ENCODE measurements at places on chromosomes 1 and 21.

DNA sequence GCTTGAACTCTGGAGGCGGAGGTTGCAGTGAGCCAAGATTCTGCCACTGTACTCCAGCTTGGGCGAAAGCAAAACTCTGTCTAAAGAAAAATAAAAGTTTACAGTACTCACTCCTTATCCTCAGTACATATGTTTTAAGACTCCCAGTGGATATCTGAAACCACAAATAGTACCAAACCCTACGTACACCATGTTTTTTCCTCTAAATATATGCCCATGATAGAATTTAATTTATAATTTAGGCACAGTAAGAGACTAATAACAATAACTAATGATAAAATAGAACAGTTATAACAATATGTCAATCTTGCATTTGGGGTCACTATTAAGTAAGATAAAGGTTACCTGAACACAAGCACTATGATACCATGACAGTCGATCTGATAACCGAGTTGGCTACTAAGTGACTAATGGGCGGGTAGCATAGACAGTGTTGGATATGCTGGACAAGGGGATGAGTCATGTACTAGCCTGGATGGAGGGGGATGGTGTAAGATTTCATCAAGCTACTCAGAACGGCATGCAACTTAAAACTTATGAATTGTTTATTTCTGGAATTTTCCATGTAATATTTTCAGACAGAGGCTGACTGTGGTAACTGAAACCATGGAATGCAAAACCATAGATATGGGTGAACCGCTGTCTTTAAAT, 43.7 kb downstream of the ST7L start:
- peak; percentile 48 for DNase-seq

GRCh38 chr1:68140536-68140935, 90.1 kb upstream of the DIRAS3 start:
- no peak for DNase-seq

DNA sequence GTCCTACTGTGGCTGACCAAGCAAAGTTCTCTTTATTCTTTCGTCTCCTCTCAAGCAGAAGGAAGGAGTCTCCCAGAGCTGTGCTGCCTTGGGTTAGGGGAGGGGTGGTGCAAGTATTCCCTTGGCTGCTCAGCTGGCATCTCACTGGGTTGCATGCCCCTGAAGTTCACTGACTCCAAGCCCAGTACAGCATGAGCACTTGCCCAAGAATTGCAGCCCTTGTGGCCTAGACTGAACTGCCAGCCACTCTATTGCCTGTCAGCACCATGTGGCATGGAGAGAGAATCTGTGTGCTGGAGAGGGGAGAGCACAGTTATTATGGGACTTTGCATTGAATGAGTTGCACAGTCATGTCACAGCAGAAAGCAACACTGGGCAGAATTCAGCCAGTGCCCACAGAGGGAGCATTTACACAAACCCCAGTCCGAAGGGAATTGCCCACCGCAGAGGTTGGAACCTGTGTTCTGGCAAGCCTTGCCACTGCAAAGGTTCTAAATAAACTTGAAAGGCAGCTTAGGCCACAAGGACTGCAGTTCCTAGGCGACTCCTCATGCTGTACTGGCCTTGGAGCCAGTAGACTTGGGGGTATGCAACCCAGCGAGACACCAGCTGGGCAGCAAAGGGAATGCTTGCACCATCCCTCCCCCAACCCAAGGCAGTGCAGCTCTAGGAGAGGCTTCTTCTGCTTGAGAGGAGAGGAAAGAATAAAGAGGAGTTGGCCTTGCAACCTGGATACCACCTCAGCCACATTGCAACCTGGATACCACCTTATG, 28.8 kb downstream of the DR1 start:
- no peak for DNase-seq

DNA sequence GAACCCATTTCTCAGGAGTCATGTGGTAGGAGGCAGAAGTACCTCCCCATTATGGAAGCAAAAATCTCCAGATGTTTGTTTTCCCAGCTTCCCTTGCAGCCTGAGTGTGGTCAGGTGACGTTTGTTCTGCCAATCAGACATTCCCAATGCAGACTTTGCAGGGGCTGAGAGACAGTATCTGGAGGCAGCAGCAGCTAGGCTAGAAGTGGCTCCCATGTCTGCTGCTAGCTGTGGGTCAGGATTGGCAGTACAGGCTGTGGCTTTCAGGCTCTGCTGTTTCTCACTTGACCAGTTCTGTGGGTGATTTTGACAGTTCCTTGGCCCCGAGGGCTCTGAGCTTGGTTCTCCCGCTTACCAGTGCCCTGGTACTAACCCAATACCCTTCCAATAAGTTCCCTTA, 58.6 kb upstream of the NBPF3 start:
- DNase-seq = no peak

GRCh38 chr1:1924386-1924785, 5.3 kb upstream of the TMEM52 start:
- DNase-seq = no peak

DNA sequence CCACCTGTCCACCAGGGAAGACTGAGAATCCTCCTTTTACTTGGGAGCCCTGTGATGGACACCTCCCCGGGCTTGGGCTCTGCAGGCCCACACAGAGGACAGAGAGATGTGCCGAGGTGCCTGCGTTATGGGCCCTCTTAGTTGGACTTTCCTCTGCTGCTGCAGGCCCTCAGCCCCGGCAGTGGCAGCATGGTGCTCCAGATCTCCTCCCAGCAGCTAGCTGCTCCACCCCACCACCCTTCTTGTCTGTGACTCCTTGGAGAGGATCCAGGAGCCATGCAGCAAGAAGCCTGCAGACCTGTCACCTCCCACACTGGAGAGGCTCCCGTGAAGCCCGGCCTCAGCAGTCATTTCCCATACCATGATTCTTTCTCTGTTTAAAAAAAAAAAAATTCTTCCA, 27.4 kb downstream of the PHGDH start:
- no peak for DNase-seq

DNA sequence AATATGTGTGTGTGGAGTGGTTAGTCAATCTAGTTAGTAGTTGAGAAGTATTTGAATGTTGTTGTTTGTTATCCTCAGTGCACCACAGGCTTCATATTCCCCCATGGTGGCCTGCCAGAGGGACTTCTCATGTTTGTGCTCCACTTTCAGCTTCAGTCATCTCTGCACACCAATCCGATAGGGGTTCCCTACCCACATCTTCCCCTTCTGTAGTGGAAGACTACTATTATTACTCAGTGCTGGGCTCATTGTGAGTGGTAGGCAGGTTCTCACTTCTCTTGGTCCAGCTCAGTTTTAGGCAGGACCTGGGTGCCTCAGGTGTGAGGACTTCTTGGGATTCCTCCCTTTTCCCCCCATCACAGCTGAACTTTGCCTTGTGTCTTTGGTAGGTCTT, 14.2 kb downstream of the MT1HL1 start:
- no peak for DNase-seq

DNA sequence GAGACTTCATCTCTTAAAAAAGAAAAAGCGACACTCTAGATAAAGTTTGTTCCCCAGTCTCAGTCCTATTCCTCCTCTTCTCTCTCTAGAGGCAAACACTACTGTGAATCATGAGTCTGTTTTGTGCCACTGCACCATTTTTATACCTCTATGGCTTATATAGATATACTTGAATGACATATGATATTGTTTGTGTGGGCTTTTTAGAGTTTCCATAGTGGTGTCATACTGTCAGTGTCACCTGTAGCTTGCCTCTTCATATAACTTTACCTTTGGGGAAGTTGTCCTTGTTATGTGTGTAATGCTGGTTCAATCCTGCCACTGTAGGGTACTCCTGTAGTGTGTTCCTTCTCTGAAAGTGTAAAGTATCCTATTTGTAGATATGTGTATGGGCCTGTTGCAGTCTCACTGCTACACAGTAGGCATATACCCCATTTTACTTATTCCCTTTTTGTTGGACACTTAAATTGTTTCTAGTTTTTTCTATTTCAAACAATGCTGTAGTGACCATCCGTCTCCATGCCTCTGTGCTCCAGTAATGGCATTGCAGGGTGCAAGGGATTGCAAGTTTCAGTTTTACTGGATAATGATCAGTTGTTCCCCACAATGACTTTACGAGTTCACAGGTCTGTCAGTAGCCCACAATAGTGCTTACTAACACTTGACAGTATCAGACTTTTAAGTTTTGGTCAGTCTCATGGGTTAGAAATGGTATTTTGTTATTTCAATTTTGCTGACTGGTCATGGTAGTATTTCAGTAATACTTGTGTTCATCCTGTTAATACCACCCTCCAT, 2.7 kb downstream of the PRMT2 start:
- DNase-seq = no peak

DNA sequence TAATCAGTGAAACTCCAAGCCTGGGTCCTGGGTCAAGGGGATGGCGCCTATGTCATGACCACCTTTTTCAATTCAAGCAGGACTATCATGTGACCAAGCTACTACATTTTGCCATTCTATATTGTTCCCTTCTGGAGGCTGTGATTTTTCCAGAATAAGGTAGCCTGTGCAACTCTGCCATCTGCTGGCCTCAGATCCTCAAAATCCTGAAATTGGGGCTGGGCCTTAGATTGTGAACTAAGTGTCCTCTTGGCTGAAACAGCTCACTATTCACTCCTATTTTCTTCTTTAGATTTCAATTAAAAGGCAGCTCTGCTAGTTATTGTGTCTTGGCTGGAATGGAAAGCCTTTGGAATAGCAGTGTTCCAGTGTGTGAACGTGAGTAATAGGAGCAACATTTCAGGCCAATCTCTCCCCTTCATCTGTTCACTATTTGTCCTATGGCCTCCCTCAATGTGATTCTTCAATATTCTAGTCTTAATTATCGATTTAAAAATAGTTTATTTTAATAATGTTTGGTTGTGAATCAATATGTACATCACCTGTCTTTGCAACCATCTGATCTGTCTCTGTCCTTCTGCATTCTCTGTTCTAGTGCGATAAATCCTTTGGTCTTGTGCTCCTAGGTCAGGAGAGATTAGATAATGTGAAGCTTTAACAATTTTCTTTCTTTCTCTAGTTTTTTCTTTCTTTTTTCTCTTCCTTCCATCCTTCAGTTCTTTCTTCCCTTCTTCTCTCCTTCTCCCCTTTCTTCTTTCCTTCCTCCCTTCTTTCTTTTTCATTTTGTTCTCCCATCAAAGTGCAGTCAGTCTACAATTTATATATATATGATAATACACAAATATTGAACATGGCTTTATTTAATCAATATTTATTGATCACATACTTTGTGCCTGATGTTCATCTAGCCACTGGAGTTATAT, 69.8 kb downstream of the CR1 start:
- DNase-seq = no peak

GRCh38 chr1:187264995-187265602, 436.4 kb downstream of the PLA2G4A start:
- peak; percentile 34 for DNase-seq

- no peak for DNase-seq
Measured at GRCh38 chr21:31673321-31673912, 13.9 kb downstream of the SOD1 start.

DNA sequence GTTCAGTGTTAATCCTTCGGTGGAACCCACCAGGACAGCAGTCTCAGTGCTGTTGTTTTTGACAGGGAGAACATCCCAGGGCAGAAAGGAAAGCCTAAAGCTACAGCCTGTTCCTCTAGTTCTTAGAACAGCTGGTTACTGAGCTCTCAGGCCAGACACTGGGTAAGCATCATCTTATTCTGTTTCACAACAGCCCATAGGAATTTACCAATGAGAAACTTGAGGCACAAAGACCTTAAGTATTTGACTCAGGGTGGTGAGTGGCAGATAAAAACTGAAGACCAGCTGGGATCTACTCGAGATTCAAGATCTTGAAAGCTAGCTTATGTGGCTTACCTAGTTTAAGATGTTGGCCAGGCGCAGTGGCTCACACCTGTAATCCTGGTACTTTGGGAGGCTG, 9.4 kb upstream of the NEK2 start:
- DNase-seq = no peak

GRCh38 chr1:9596415-9597123, 7.9 kb downstream of the TMEM201 start:
- no peak for DNase-seq

DNA sequence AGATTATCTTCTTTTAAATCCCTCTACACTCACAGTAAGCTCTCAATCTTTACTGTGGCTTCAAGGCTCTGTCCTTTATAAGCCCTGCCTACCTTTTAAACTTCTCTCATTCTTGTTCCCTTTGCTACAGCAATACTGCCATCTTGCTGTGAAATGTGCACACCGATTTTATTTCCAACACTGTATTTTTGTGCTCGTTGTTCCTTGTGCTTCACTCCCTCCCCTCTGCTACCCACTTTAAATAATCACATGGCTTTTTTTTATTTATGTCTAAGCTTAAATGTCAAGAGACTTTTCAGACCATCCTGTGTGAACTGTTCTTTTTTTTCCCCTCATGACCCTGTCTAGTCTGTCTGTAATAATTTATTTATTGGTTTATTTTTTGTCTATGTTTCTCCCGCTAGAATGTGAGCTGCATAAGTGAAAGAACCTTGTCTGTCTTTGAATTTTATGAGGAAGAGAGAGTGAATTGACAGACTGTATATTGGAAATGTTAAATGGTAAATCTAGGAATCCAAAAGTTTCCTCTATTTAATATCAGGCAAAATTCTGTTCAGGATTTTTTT, 45.7 kb downstream of the ABCD3 start:
- peak; percentile 34 for DNase-seq

- no peak for DNase-seq
Measured at GRCh38 chr1:42214447-42214871, 49.9 kb upstream of the GUCA2A start.

DNA sequence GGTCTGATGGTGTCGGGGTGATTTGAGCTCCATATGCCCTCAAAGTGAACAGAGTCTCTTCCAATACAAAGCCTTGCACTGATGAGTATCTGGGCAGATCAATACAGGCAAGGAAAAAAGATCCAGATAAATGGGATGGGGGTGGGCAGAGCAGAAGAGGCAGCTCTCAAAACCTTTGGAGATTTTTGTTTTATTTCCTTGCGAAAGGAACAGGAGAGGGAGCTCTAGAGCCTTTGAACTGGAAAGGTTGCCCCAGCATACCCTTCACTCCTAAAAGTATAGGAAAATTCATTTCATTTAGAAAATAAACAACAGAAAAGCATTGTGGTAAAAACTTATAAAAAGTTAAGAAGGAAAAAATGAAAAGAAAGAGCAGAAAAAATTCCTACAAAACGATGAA, 31.4 kb upstream of the OLIG2 start:
- DNase-seq = peak; percentile 15

GRCh38 chr1:205328476-205328875, 6.9 kb upstream of the NUAK2 start:
- DNase-seq = no peak

GRCh38 chr1:52601519-52601918, 652 bp upstream of the GPX7 start:
- no peak for DNase-seq

GRCh38 chr1:100703716-100704115, 15.8 kb upstream of the VCAM1 start:
- DNase-seq = no peak

DNA sequence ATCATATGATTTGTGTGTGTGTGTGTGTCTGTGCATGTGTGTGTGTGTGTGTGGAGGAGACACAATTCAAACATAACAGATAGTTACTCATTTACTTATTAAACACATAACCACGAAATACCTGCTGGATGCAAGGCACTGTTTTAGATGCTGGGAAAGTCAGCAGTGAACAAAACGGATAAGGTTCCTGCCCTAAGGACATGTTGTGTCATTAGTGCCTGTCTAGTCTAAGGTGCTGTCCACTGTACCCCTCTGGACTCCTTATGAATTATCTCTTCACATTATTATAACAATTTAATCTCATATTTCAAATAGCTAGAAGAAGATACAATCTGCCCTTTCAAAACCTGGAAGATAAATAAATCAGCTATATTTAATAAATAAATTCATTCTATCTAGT, 162.4 kb downstream of the PLPPR5 start:
- DNase-seq = no peak

All from urothelium cell line (cell line).